Right atrium auricular region (tissue), 2 donors: ENCODE measurements at places on chromosomes 12 and 14.

GRCh38 chr12:101854747-101855146, 22.6 kb upstream of the DRAM1 start:
- no peak for DNase-seq

- DNase-seq = no peak
Observed at GRCh38 chr12:57611827-57612710, 834 bp downstream of the ARHGEF25 start.

DNA sequence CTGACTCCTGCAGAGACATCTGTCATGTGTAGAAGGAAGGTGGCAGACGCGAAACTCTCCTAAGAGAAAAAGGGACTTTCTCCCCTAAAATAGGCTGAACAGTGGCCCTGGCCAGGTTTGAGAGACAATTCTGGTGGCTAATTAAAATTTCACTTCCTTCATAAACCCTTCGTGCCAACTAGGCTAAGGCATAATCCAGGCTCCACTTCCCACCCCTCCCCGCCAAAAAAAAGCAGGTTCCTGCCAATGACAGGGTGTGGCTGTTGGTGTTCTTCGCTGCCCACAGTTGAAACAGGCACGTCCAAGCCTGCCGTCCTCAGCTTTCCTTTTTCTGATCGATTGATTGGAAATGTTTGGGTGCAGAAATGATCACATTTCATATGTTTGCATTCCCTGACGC, 144.6 kb downstream of the GCH1 start:
- DNase-seq = no peak

DNA sequence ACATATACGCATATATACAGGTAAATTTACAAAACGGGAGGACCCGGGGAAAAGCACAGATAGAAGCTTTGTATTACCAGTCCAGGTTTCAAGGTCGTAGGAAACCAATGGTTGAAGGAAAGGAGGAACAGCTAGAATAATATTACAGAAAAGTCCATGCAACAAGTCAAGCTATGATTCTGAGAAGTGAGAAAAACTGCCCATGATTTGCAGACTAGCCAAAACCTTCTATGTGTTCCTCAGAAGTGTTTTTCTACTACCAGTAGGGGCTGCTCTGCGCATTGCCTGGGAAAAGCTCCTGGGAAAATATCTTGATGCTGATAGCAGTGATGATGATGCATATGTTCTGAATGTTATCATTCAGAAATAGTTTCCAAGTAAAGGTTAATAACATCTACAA, 2.2 kb downstream of the PDZRN4 start:
- DNase-seq = no peak

DNA sequence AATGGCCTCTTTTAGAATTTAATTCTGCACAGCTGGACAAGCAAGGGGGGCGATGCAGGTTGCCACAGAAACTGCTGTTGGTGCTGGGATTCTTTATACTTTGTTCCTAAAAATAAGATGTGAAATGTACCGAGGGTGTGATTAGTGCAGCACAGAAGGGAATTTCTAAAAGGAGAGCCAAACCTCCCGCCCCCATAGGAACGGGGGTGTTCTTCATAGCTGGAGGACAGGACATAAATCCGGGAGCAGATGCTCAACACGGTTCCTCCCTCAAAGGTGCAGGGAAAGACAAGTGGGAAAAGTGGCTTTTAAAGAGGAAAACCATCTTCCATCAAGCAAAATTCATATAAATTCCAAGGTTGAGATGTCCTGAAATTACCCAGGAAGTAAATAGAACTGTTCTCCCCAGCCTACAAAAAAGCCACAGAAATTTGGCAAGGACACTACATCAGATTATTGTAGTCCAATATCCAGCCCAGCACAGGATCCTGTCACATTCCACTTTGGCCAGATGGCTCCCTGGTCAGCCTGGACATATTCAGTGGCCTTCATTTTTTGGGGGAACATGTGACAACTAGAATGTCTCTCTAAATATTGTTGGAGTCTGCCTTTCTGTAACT, 51.4 kb upstream of the TMX1 start:
- no peak for DNase-seq

DNA sequence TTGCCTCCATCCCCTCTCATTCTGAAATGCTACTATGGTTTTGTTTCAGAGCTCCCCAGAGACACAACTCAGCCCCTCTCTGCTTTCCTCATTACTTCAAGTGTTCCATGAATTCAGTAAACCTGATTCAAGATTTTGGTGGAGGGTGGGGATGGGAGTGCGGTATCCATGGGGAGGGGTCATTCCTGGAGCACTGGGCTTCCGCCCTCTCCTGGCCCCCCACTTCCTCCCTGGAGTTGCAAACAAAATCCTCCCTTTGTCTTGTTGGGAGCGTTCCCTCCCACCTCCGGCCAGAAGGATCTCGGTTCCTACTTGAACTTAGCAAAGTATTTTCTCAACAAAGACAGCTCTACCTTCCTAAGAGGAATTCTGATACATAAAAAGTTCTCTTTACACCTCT, 71.8 kb upstream of the LTA4H start:
- no peak for DNase-seq

DNA sequence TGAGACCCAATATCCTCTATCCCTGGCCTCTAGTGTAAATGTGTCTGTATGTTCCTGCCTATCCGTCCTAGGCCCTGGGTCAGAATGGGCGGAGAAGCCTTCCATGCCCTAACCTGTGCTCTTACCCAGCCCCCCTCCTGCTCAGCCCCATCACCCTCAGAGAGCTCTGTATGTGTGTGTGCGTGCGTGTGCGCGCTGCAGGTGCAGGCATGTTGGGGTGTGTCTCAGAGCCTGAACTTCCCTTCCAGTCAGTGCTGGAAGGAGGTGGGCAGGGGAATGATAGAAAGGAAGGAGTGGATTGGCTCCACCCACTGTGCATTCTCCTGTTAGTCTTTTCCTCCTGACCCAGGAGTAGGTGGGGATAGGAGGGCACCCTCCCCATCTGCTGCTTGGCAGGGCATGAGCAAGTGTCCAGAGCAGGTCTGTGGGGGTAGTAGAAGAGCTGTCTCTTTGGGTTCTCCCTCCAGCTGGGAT, 7.2 kb downstream of the NAB2 start:
- no peak for DNase-seq

DNA sequence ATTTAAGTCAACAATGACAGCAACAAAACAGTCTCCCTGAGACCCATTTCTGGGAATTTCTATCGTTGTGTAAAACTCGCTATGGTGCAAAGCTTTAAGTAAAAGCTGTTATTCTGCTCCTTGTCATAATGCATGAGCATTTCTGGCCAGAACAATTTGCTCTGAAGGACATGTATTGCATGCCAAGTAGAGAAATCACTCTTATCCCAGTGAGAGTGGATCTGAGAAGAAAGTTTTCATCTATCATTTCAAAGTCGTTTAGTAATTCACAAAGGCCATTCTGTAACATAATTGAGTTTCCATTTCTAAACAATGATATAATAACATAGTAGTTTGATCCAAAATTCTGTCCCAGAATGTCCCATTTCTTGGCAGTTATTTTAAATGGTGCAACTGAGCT, 86.6 kb downstream of the TBC1D30 start:
- no peak for DNase-seq

GRCh38 chr14:67385618-67386017, 25.5 kb downstream of the EIF2S1 start:
- DNase-seq = no peak

GRCh38 chr14:102481791-102482238, 27.8 kb downstream of the ANKRD9 start:
- no peak for DNase-seq

DNA sequence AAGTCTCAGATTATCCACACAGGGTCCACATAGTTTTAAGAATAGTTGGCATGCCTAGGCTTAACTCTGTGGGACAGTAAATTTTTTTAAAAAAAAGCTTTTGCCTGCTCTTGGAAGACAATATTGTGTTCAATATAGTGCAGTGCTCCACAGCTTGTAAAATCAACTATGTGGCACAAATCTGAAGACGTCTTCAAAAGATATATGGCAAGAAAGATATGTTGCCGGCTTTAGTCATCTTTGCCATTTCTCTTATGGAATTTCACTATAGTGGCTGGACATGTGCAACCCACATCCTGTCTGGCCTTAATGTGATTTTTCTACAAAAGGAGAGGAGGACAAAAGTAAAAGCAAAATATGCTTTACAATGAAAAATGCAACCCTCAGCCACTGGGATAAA, 90.5 kb downstream of the MGST1 start:
- no peak for DNase-seq

- DNase-seq = no peak
Observed at GRCh38 chr12:55983232-55983842, 9.5 kb downstream of the RAB5B start.

DNA sequence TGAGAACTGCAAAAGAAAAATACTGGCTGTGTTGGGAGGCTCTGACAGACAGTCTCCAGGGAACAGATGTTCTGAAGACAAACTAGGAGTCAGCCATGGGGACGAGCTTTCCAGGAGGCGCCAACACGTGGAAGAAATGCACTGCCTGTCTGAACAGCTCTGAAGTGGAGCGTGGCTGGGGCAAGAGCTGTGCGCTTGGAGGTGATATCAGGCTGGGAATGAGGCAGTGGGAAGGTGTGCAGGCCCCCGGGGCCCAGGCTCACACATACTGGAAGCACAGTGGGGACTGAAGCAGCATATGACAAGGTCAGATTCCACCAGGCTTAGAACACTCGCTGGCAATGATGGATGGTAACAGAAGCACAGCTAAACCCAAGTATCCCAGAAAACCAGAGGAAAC, 17.5 kb downstream of the APPL2 start:
- no peak for DNase-seq

GRCh38 chr12:114403011-114403689, 2.8 kb downstream of the TBX5 start:
- no peak for DNase-seq

DNA sequence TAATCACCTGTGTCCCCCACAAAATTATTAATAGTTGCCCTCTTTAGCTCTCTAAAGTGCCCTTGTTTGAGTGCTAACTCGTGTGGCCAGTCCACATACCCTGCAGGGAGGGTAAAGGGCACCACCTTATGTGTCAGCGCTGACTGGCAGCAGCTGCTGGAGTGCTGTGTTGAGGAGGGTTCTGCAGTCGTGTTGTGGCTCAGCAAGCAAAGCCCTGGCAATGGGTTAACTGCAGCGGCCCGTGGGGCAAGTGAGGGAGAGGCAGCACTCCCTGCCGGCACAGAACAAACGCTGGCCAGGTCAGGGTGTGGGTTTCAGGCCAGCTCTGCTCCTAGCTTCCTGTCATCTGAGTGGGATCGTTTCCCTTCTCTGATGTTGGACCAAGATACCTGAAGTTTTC, 369.8 kb downstream of the CACNA1C start:
- DNase-seq = no peak

- DNase-seq = no peak
Observed at GRCh38 chr12:47361389-47362021, 281.7 kb upstream of the AMIGO2 start.
